Right ventricle myocardium superior (tissue), 1 donor: ENCODE measurements at places on chromosomes 12 and 14.

DNA sequence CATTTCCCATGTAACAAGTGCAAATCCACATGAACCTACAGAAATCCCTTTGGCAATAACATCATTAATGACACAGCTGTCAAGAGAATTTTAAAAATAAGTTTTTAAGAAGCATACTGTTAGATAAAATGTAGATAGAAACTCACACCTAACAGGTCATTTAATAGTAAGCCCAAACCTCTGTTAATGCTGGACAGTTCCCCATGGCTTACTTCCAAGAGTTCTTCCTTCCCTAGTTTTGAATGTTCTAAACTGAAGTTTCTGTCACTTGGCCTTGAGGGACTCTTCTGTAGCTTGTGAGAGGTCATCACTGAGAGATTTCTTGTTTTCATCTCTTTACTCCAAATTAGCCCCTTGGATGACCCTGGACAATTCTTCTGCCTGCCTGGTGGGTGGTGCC is 22.7 kb downstream of the OTX2 start:
- DNase-seq: no peak

- DNase-seq: peak; percentile 76
Measured at GRCh38 chr12:21823581-21823980, 49.1 kb upstream of the KCNJ8 start.

- no peak for DNase-seq
Measured at GRCh38 chr14:89490466-89490865, 73.4 kb upstream of the FOXN3 start.

GRCh38 chr14:49056021-49056420 is 530.2 kb downstream of the RPS29 start:
- DNase-seq: no peak

DNA sequence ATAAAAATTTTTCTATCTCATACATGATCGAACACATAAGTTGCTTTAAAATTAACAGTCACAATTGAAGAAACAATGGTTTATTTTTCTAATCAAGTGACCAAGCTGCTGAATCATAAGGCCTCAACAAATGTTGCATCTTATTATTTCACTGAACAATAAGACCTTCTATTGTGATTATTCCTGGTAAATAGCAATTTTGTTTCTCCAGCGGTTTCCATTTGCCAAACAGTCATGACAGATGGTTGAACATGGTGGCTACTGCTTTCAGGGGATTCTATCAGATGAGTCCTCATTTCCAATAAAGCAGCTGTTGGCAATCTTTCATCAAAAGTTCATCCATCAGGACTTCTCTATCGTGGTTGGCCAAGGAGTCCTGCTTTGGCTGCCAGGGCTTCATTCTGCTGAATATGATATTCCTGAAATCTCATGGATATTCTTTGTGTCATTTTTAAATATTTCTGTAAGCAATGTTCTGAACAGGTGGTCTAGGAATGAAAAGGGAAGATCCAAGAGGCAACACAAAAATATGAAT is 13.0 kb downstream of the TOMM20L start:
- no peak for DNase-seq
